ENCODE measurements at places on chromosomes 7 and 10.

GRCh38 chr7:32070051-32070405 lies 179 bp downstream of the PDE1C start:
- DNase-seq: no peak

DNA sequence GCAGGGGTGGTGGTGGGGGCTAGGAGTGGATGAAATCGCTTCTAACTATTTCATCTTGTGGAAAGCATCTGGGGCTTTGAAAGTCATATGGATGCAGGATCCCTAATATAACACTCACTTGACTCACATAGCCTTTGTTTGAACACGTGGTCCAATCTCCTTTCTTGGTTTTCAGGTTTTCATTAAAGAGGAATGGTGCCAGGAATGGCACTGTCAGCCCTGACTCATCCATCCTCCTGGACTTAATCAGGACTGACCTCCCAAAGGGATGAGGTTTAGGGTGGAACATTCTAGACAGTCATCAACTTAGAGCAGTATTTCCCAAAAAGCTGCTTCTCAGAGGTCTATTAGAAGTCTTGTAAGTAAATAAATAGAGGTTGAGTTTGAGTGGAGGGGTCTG lies 162.0 kb upstream of the PLXNA4 start:
- DNase-seq: no peak

GRCh38 chr10:93503075-93503474 lies 6.7 kb downstream of the CEP55 start:
- no peak for DNase-seq

GRCh38 chr10:36624551-36625100 lies 500.8 kb upstream of the ANKRD30A start:
- no peak for DNase-seq

GRCh38 chr10:30270247-30270646 lies 78.8 kb downstream of the MTPAP start:
- DNase-seq: no peak

DNA sequence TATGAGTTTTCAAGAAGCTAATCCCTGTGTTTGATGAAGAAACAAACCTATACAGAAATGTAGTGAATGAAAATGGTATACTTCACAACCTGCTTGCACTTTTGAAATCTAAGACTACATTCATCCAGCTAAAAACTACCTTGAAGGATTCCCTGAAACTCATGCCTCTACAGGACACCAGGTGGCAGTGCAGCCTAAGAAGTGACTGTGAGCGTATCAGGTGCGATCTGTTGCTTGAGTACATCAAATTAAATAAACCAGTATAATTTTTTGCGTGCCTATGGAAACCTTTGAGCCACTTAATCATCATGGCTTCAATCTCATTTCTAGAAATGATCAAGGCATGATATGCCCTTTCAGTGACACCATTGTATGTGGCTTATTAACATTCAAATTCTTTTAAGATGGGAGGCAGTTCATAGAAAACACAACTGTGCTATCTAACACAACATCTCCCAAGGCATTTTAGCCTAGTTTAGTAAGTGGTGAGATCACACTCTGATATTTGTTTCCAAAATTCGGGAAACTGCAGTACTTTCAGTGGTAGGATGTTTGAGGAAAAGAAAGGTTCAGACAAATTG lies 57.4 kb downstream of the PPP1R17 start:
- peak; percentile 11 for DNase-seq

DNA sequence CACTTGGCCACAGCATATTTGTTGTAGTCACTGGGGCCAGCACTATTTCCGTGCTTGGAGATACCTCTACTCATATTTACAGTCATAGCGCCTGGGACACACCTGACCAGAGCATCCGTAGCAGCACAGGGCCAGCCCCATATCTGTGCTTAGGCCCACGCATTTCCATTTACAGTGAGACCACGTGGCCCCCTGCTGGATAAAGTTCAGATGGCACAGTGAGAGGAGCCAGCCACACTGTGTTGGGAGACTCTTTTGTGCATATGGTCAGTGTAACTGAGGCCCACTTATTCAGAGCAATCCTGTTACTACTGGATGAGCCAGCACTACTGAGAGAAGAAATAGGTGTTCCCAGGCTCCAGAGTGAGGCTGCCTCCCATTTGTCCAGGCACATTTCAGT lies 455.3 kb downstream of the REEP3 start:
- DNase-seq: no peak

- peak; percentile 45 for DNase-seq
Observed at GRCh38 chr7:139775829-139776266, 1.9 kb downstream of the HIPK2 start.

GRCh38 chr10:26491276-26491675 lies 53.1 kb downstream of the APBB1IP start:
- no peak for DNase-seq

DNA sequence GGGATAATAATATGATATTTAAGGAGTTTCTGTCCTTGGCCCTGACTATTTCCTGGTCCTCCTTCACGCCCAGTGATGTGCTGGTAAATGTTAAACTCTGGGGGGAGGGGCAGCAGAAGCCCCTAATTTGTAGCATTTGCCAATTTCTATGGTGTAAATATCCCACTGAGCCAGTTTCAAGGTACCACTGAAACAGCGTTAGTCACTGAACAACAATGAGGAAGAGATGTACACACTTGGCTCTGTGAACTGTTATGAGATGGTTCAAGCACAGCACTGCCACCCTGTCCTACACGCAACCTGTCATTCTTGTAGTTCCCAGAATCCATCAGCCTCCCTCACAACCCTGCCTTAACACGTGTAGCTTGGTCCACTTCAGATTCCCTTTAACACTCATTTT lies 39.8 kb downstream of the MET start:
- DNase-seq: no peak

- no peak for DNase-seq
Observed at GRCh38 chr7:27520815-27521790, 141.6 kb downstream of the HIBADH start.

GRCh38 chr7:101973130-101973529 lies 155.7 kb downstream of the CUX1 start:
- no peak for DNase-seq

GRCh38 chr10:6232846-6233724 lies 30.4 kb downstream of the PFKFB3 start:
- no peak for DNase-seq

GRCh38 chr7:10780400-10780747 lies 193.3 kb upstream of the PHF14 start:
- no peak for DNase-seq

DNA sequence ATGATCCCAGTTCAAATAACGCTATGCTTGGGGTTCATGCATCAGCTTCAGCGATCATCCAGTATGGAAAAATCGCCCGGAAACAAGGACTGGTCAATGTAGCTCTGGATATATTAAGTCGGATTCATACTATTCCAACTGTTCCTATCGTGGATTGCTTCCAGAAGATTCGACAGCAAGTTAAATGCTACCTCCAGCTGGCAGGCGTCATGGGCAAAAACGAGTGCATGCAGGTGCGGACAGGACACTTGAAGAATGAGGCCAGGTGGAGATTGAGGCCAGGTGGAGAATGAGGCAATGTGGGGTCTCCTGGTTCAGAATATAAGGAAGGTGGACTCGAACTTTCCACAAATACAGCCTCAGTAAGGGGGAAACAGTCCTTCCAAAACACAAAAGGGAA lies 105.8 kb downstream of the TRRAP start:
- no peak for DNase-seq

DNA sequence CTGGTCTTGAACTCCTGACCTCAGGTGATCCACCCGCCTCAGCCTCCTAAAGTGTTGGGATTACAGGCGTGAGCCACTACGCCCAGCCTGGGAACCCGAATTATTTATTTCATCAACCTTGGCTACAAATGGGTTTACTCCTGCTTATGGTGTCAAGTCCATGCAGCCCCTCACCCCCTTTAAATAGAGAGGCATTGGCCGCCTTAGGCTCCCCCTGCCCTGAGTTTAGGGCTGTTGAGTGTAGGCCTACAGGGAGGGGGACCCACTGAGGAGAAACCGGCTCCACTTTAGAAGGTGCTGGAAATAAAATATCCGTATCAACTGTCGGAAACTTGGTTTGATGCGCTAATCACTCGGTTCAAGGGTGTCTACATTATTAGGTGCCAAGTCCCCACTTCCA lies 8.7 kb upstream of the SP8 start:
- DNase-seq: no peak

DNA sequence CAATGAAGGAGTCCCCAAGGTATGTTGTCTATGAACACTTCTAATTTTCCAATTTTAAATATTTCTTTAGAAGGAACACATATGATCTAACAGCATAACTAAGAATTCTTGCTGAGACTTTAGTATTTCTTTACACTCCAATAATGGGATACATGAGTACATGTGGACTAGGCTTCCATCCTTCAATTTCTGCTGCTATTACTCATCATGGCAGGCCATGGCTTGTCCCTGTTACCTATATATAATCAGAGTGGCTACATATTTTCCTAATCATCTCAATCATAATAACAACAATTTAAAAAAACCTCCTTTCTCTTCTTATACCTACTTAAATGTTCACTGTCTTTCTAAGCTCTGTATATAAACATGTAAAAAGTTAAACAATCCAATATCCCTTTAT lies 60.3 kb upstream of the TAC1 start:
- no peak for DNase-seq

GRCh38 chr10:47340608-47341170 lies 7.5 kb upstream of the RBP3 start:
- no peak for DNase-seq

- DNase-seq: no peak
Observed at GRCh38 chr7:146370171-146370570, 253.6 kb downstream of the CNTNAP2 start.

DNA sequence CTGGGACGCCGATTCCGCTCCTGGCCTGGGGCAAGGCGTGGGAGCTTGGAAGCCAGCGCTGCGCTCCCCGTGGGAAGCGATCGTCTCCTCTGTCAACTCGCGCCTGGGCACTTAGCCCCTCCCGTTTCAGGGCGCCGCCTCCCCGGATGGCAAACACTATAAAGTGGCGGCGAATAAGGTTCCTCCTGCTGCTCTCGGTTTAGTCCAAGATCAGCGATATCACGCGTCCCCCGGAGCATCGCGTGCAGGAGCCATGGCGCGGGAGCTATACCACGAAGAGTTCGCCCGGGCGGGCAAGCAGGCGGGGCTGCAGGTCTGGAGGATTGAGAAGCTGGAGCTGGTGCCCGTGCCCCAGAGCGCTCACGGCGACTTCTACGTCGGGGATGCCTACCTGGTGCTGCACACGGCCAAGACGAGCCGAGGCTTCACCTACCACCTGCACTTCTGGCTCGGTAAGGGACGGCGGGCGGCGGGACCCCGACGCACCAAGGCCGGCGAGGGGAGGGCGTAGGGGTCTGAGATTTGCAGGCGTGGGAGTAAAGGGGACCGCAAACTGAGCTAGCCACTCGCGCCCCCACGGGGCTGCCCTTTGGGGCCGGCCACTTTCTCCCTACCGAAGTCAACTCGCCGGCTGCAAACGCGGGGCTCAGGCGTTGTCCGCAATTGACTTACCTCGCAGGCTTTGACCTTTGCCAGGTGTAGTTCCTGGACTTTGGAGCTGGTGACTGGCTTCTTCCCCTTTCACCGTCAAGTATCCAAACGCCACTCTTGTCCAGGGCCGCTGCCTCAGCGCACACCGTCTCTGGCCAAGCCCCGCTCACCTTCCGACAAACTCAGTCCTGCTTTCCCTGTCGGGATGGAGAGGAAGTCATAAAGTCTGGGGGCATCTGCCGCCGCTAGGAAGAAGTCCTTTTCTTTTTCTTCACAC lies at the start of gene SCIN:
Gene SCIN (plus strand): TSS at position 187 of the 928 bp plus-strand sequence. CDS start 67 bp downstream, at position 254.
- DNase-seq: no peak

DNA sequence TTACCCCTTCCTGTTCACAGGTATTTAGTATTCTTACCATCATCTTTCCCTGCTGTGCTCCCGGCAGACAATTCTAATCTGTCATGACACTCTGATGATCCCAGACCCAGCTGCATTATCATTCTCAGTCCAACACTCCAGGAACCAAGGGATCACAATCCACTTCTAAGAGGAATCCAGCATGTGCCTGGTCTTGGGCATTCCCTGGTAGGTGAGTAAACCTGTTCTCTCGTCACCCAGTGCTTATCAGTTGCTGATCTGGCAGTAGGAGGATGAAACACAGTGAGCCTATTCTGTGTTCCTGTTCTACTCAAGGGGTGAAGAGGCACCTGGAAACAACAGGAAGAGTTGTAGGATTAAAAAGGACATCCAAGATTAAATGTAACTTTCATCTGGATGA lies 1.3 kb upstream of the DMBT1 start:
- no peak for DNase-seq

- no peak for DNase-seq
Observed at GRCh38 chr10:88879534-88880281, at the start of gene STAMBPL1. STAMBPL1 (plus strand) TSS chr10:88880245; CDS start chr10:88901709, 21,464 bp downstream.

- no peak for DNase-seq
Observed at GRCh38 chr7:51619880-51620279, 303.3 kb upstream of the COBL start.
